Activated CD8-positive, alpha-beta memory T cell treated with anti-CD3 and anti-CD28 coated beads for 1 hour (primary cell): ENCODE measurements at places on chromosomes 3 and 15.

DNA sequence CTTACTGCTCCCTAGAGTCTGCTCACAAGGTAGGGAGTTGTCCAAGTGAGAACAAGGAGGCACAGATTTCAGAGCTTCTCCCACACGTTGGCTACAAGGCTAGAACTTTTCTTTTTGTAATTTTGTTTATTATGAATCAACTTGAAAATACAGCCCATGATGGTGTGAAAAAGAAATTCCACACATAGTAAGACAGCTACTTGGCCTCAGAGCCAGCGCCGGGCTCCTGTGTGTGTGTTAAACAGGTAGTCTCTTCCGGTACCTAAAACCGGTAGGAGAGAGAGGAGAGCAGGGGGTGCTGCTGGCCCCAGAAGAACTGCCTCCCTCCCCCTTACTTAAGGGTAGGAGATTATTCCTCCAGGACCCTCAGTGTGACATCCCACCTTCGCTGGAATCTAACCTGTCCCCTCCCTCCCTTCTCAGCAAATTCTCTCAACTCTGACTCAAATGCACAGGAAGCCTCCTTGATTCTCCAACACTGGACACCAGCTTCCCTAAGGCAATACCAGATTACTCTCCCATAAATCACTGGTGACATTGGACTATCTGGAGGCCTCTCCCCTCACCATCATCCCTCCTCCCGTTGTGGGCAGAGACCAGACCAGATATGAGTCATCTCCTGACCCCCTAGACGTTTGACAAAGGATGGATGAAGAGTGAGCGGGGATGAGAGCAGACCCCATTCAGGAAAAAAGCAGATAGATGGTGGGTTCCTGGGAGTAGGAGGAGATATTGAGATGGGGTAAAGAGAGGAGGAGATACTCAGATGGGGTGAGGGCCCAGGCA, 4.5 kb upstream of the IP6K1 start:
- no peak for DNase-seq

DNA sequence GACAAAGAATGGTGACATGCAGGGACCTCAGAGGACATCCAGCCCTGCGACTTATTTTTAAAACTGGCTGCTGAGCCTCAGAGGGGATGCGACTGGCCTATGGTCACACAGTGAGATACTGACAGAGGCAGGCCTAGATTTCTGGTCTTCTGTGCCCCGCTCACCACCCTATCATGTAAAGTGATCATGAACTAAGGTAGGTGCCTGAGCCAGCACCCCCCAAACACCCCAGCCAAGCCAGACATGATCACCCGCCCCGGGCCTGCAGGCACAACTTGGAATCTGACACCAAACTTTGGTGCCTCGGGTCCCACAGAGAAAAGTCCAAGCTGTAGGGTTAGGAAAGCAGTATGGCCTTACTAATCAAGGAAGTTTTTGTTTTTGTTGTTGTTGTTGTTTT, 33.9 kb upstream of the HHATL start:
- DNase-seq = no peak

GRCh38 chr3:41674449-41674848, 287.5 kb downstream of the ULK4 start:
- DNase-seq = no peak

DNA sequence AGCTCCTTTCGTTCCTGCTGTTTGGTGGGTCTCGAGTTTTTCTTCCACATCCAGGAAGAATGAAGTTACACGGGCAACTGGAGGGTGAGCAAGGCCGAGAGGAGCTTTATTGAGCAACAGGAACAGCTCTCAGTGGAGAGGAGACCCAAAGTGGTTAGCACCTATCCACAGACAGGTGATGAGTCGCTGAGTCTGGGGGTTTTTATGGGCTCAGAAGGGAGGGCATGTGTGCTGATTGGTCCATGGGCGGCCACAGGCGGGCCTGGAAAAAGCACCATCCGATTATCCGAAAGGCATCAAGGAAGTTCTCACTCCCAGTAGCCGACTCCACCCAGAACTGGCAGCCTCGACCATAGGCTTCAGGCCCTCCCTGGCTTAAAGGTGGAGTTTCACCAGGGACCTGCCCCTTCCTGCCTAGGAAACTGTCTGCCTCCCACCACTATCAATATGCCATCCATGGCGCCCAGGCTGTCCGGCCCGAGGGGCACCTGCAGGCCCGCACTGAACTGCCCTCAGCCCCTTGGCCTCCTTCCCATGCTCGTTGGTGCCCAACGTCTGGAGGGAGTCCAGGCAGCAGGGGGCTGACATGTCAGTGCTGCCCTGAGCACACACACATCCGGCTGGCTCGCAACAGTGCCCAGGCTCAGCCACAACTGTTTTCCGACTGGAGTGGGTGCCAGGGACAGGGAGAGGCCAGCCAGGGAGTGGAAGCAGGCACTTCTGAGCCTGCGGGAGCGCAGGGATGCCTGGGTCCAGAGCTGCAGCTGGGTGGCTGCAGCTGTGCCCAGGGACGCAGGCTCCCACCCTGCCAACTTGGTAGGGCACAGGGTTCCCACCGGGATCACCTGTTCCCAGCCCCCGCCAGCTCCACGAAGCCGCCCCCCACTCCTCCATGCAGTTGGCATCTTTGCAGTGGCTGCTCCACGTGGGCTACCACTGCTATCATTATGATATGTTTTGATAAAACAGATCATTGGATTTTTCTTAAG, 170.2 kb downstream of the FNDC3B start:
- DNase-seq = no peak

DNA sequence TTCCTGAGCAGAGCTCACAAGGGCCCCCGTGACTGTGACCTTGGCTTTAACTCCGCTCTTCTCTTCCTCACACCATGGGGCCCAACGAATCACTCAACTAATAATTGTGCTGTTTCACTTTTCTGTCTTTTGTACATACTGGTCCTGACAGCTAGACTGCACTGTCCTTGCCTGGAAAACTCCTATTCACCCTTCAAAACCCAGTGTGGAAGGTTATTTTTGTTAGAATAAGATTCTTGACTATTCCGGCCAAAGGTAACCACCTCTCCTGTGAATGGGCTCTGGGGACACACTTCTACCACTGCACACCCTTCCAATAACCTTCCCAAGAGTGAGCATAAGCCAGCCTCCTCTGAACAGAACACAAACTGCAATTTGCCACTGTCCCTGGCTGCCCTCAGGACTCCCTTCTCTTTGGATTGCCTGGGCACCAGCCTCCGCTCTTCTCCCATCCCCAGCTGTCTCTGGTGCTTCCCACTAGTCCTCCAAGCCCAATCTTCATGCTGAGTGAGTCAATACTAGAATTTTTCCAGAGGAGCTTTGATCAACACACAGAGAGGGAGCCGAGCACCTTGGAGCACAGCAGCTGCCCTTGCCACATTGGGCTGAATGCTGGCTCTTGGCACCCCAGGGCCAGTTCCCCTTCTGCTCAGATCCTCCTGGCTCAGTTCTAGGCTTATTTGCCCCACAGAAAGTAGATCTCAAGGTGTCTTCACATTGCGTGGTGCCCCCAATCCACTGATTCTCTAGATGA, 2.1 kb downstream of the SCN5A start:
- DNase-seq = no peak

DNA sequence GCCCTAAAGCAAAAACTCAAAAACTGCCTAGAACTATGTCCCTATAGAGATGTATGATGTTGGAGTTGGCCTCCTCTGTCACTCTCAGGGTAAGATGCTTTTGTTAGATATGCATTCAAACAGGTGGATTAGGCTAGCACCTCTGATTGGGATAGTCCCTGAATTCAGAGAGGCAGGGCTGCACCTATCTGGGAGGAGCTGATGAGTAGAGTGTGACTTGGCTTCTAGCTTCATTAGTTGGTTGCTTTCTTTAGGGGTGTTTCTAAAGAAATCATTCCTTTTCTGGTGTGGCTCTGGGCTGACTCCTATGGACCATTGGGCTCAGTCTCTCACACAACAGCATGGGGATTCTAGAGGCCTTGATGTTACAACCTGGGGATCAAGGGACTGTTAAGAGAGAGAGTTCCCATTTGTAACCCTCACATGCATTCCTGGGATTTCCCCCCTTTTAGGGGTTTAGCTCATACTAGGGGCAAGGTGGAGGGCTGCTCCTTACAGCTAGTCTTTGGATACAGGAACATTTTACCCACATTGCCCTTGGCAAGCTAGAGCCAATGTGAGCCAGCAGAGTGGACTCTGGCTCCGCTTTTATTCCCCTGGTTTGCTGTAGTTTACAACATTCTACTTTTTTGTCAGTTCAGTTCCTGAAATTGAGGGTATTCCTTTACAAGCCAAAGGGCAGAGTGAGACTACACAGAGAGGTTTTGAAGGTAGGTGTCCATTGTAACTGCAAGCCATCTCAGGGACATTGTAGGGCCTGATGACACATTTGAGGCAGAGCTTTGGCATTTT, 7.5 kb downstream of the ZNF592 start:
- no peak for DNase-seq

- DNase-seq = no peak
These were observed 7.5 kb upstream of the LCTL start for GRCh38 chr15:66573348-66573718.

GRCh38 chr3:115758076-115758763, 134.9 kb downstream of the GAP43 start:
- no peak for DNase-seq

- no peak for DNase-seq
These were observed 10.4 kb downstream of the SLITRK3 start for GRCh38 chr3:165185707-165186327.

DNA sequence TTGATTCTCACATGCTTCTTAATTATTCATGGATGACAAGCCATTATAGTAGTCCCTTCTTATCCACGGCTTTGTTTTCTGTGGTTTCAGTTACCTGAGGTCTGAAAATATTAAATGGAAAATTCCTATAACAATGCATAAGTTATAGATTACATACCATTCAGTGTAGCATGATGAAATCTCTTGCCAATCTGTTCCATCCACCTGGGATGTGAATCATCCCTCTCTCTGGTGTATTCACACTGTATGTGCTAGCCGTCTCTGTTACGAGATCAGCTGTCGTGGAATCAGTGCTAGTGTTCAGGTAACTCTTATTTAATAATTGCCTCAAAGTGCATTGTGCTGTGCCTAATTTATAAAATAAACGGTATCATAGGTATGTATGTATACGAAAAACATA, 5.2 kb downstream of the WDR5B start:
- DNase-seq = no peak

- DNase-seq = no peak
These were observed 32.4 kb downstream of the ADAMTS17 start for GRCh38 chr15:100309109-100310040.
